Stimulated activated CD4-positive, alpha-beta T cell treated with anti-CD3 and anti-CD28 coated beads, Interleukin-4, amount 100 ng/mL, for 48 hours (primary cell): ENCODE measurements at places on chromosomes 11 and 22.

DNA sequence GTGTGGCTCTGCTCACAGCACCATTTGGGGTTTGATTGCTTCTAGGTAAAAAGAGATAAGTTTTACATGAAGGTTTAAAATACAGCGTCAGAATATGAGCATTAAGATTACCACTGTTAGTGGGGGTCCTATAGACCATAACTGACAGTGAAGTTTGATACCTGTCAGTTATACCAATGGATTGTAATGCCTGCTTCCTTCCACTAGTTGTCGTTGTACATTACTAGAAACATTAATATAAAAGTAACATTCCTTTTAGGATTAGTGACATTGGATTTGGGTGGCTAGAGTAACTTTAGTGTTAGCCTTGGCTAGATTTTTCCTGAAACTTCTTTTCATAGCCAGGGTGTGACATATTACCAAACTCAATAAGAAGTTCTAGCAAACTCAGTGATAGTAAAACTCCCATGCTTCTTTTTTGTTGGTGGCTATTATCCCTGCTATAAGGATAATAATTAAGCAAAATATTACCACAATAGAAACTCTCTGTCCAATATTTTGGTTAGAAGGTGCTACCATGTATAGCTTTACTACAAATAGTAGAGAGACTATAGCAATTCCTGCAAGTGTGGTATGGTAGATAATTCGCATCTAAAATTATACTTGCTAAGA, 57.1 kb downstream of the FAM181B start:
- no peak for DNase-seq

- no peak for DNase-seq
These were observed 50.3 kb downstream of the TRIOBP start for GRCh38 chr22:37747080-37747714.

- no peak for DNase-seq
These were observed 15.0 kb downstream of the CPT1A start for GRCh38 chr11:68826726-68827125.

- no peak for DNase-seq
These were observed 57.5 kb downstream of the C22orf31 start for GRCh38 chr22:29003975-29004646.

DNA sequence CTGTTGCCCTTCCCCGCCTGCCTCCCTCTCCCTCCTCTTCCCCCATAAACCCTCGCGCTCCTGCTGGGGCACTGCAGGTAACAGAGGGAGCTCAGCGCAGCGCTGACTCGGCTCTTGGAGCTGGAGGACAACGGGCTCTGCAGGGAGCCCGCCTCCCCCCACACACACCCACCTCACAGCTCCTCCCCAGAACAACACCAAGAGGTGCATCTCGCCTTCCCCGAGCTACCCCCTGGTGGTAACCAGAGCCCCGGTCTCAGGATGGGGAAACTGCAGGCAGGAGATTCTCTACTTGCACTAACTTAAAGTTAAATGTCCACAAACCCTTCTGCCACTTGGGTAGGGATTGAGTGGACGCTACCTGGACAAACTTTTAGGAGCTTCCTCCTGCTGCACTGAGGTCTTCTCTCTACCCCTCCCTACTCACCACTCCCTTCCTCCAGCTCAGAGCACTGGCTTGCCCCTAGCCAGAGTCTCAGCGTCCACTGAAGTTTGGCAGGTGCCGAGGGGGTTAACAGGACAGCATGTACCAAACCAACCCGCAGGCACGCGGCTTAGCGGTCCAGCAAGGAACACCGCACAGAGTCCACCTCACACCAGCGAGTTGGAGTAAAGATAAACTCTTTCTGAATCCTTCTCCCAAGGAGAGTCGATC, 4.0 kb upstream of the SCN4B start:
- DNase-seq: no peak

DNA sequence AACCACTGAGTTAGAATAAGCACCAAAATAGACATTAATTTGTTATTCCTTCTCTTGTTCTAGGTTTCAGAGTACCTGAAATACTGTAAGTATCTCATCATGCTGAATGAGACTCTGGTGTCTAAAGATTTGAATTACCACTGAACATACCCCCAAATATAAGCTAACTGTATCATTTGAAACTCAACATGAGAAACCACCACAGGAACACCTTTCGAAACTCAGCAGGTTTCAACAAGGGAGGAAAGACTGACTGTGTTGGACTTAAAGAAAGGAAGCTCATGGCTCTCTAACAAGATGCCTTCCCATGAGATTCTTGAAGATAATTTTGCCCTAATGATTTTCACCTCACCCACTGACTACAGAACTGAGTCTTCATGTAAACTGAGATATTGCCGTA, 37.0 kb downstream of the PRCP start:
- DNase-seq: no peak

GRCh38 chr22:34334893-34335292, 414.6 kb upstream of the LARGE1 start:
- DNase-seq: no peak

DNA sequence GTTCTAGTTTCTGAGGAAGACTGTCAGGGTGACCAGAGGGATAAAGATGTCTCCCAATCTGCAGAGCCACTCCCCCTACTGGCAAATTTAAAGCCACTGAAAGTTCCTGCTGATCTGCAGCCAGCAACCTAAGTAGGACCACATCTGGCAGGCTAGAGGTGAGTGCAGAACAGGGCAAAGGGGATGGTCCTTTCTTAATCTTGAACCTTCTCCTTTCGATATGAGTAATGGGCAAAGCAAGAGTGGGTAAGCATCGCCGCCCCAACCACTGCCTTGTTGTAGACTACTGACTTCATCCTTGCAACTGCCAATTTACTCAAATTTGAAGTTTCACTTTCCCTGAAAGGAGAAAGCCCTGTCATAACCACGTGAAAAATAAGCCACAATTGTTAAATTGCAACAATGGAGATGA, 30.7 kb downstream of the SCUBE2 start:
- DNase-seq: peak; percentile 59

- DNase-seq: no peak
These were observed 81.5 kb upstream of the HORMAD2 start for GRCh38 chr22:29998627-29999384.

GRCh38 chr11:70531281-70532065, 133.1 kb downstream of the CTTN start:
- DNase-seq: no peak

- DNase-seq: no peak
These were observed 1.1 kb upstream of the GCAT start for GRCh38 chr22:37806409-37807333.

- no peak for DNase-seq
These were observed at the start of gene TMPRSS5 for GRCh38 chr11:113705871-113706655. Gene TMPRSS5, minus strand, starts transcription at chr11:113706308. Its CDS starts 84 bp downstream, at chr11:113706224.

DNA sequence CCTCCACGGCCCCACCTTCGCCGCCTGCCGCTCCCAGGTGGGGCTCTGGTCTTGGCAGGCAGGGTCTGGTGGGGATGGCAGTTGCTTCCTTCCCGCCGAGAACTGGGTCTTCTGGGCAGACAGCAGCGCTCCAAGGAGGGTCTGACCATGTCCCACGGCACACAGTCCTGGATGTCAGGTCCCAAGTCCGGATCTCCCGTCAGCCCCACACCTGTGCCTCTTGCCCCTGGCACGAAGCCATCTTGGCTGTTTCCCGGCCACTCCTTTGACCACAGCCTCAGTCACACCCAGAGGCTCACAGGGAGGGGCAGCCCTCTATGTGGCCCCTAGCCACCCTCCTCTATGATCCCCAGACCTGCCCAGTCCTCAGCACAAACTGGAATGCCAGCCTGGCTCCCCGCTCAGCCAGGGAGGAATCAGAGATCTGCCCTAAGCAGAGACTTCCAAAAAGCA, 14.3 kb downstream of the MUC5B start:
- DNase-seq: no peak

- DNase-seq: no peak
These were observed 133.8 kb downstream of the BRD1 start for GRCh38 chr22:49693848-49694247.

- no peak for DNase-seq
These were observed 61.8 kb upstream of the CRYBB3 start for GRCh38 chr22:25137577-25138525.

GRCh38 chr11:123202155-123203151, 7.4 kb upstream of the CLMP start:
- DNase-seq: no peak

DNA sequence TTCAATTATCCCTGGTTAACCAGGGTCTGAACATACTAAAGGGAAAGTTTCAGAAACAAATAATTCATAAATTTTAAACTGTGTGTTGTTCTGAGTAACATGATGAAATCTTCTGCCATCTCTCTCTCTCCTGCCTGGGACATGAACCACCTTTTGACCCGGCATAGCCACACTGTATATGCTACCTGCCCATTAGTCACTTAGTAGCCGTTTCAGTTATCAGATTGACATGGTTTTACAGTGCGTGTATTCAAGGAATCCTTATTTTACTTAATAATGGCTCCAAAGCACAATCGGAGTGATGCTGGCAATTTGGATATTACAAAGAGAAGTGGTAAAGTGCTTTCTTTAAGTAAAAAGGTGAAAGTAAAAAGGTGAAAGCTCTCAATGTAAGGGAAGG, 227.1 kb upstream of the CCDC179 start:
- no peak for DNase-seq

DNA sequence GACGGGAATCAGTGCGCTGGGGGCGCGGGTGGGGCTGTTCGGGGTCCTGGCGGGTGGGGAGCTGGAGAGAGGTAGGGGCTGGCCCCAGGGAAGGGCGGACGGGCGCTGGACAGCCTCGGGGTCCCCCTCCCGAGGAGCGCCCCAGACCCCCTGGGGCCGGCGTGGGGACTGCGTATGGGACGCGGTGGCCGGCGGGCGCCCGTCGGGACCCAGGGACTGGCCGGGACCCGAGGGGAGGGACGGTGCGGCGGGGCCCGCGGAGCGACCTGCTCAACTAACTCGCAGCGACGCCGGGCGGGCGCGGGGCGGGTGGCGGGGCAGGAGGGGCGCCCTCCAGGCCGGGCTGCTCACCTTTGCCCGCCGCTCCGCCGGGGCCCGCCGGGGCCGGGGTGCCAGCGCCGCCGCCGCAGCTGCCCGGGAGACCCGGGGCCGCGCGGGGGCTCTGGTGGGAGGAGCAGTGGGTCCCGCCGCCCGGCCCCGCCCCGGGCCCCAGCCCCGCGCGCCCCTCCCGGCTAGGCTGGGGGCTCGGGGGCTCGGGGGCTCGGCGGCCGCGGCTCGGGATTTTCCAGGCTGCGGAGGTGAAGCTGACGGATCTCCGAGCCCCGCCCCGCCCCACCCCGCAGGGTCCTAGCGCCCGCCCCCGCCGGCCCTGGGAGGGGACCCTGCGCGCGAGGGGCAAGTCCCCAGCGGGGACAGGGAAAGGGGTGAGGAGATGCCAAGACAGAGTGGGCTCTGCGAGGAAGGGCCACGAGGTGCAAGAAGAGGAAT, 12.3 kb downstream of the STARD10 start:
- peak; percentile 41 for DNase-seq

GRCh38 chr22:49676230-49676629, 151.4 kb downstream of the BRD1 start:
- no peak for DNase-seq

GRCh38 chr11:113505541-113506375, 30.6 kb upstream of the DRD2 start:
- DNase-seq: no peak

- no peak for DNase-seq
These were observed 817.4 kb downstream of the BRD1 start for GRCh38 chr22:49010070-49010863.

DNA sequence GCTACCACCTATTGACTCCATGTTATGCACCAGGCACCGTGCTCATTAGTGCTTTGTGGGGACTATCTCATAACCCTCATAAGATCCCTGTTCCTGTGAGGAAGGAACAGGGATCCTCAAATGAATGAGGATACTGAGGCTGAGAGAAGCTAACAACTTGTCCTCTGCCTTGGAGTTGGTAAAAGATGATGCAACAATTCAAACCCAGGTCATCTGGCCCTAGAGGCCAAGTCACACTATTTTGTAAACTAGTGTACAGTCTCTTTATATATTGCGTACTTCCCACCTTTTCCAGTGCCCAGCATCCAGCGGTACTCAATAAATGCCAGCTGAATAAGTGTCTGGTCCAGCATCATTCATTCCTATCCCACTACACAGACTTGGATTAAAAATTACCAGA, 92.6 kb downstream of the RCN1 start:
- DNase-seq: no peak

GRCh38 chr11:87432022-87432421, 394.3 kb downstream of the TMEM135 start:
- DNase-seq: no peak

DNA sequence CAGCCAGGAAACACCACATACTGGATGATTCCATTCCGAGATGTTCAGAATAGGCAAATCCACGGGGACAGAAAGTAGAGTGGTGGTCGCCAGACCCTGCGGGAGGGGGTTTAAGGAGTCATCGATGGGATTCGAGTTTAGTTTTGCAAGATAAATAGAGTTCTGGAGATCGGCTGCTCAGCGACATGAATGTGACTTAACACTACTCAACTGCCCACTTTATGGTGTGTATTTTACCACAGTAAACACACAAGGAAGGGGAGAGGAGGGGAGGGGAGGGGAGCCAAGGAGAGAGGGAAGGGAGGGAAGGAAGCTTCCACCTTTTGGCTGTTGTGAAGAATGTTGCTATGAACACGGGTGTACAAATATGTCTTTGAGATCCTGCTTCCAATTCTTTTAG, 10.4 kb upstream of the ARHGAP8 start:
- no peak for DNase-seq

- DNase-seq: no peak
These were observed 39.7 kb downstream of the FAT3 start for GRCh38 chr11:92264350-92264749.

DNA sequence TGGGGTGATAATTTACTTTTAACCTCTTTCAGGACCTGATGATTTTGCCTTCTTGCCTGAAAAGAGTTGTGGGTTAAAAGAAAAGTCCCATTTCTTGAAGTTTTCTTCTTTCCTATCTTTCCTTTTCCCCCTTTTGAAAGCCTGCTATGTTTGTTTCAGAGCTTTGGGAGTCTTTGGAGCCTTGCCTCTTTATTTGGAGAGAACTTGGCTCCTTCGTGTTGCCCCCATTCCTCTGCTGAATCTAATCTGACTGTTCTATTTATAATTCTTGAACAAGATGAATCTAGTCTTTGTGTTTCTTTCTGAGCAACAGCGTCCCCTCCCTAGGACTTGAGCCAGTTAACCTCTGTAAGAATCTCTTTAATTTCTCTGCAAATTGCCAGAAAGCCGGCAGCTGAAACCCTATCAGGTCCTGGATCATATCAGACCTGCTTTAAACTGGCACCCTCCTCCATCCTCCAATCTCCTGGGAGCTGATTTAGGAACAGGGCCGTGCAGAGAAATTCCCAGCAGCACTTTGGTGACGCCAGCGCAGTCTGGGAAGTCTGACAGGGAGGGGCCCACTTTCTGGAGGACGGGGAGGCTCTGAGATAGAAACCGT, 289.1 kb upstream of the SORL1-AS1 start:
- DNase-seq: no peak
